Left ventricle myocardium inferior (tissue), 1 donor: ENCODE measurements at places on chromosomes 2 and 18. TPM values are rescaled to one million over a fixed set of nuclear protein-coding genes. Genes with fewer than 3 reads are reported as not detected.

Gene ATP6V1B1
- total RNA-seq: not detected

Gene FBXO15
- total RNA-seq: not detected

Gene MEP1B
- not detected for total RNA-seq

Gene NGEF
- total RNA-seq: 0.16 TPM

Gene POTEI
- total RNA-seq: not detected

Gene RPL37A
- total RNA-seq: 1,816 TPM

GRCh38 chr2:19462256-19462645, 103.8 kb upstream of the OSR1 start:
- DNase-seq: no peak

DNA sequence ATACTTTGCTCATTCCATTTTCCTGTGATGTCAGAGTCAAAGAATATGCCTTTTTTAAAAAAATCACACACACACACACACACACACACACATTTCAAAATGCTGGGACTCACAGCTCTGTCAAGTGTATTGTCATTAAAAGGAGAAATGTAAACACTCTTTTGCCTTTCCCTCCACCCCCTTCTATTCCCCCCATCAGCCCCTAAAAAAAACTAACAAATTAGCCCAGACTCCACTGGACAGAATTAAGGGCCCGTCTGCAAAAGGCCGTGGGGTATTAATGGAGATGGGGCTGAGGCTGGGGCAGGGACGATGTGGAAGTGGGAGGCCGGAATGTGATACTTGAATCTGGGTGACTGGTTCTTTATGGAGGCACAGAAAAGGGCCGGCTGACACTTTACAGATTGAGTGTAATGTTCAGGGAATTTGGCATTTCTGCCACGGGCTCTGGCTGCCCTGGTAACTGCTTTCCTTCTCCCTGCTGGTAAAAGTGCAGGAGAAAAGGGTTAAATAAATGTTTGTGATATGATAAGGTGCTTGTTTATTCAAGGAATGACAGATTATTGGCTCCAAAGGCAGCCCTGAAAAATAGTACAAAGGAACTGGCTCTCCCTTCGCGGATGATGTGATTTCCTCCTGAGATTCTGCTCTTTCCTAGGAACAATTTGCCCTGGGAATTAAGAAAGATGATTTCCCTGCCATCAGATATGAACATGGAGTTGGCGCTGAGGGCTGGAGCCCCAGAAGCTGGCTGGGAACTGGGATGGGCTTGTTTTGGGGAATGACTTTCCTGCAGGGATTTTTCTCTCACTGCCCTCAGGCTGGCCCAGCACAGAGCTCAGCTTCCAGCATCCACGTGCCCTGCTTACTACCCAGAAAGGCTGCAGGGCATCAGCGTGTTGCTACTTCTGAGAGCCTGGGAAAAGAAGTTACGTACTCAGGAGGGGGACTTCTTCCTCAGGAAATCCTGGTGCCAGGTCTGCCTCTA, 52.8 kb upstream of the CTAGE1 start:
- DNase-seq: peak; percentile 42

- DNase-seq: no peak
Observed at GRCh38 chr2:176039375-176039774, 37.3 kb upstream of the LNPK start.

DNA sequence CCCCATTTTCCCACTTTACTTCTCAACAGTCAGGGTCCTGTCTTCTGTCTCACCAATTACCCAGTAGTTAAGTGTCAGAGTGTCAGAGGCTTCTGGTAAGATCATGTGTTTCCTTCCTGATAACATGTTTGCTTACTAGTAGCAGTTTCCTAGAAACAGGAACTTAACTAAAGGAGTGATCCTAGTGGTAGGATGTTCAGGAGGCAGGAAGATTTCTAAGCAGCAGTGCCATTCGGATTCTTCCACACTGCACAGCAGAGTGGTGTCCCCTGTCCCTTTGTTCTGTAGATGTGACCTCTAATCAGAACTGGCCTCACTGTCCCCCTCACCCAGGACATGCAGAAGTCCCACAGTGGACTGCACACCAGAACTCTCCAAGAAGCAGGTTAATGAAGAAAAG, 221.8 kb upstream of the OSR1 start:
- no peak for DNase-seq

DNA sequence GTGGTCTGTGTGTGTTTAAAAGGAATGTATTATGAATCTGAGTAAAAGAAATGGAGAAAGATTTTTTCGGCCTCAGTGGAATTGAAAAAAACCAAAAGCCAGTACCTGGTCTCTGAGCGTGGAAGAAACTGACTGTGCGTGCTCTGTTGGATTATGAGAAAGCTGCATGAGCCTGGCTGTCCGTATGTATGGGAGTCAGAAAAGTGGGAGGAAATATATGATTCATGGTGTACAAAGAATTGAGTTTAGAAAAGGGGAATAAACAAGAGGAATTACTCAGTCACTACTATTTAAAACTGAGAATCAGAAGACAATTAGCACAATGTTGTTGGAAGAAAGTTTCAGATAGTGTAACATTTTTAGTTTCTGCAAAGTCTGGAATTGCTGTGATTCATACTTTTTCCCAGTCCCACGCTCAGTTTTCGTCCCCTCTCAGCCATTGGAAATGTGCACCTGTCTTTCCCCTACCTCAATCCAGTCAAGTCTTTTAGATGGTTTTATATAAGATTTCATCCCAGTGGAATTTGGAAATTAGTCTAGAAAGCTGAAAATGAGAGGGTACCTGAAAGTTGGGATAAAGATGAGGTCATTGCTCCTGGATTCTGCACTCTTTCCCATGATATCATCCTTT, 66.4 kb upstream of the CHMP1B start:
- no peak for DNase-seq

- no peak for DNase-seq
Observed at GRCh38 chr2:232592772-232593395, 40.5 kb upstream of the EFHD1 start.

GRCh38 chr18:67359873-67360838, 156.4 kb downstream of the DSEL start:
- DNase-seq: no peak

DNA sequence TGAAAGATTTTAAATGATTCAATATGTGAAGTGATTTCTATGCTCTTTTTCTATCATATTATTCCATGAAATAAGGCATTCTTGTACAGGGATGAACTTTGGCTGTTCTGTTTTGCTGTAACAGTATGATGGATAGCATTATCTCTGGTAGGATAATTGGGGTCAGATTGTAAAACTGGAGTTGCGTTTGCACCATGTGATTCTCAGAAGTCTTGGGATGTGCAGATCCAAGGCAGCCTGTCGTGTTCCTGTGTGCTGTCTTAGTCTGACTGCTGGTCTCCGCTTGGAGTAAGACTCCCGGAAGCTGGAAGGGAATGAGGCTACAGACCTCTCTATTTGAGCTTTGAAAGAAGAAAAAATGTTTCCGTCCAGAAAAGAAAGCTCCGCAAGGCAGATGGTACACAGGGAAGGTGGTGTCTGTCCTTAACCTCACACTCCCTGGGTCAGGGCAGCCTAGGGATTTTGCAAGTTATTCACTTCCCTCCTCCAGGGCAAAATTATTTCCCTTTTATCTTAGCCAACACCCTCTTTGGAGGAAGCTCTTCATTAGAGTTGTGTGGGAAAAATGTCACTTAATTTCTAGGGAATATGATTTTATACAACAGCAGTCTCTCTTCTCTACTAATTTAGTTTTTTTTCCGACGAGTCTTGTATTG, 250.6 kb downstream of the PTPRM start:
- no peak for DNase-seq
